GM13977 (cell line): ENCODE measurements at places on chromosomes 11 and 22.

DNA sequence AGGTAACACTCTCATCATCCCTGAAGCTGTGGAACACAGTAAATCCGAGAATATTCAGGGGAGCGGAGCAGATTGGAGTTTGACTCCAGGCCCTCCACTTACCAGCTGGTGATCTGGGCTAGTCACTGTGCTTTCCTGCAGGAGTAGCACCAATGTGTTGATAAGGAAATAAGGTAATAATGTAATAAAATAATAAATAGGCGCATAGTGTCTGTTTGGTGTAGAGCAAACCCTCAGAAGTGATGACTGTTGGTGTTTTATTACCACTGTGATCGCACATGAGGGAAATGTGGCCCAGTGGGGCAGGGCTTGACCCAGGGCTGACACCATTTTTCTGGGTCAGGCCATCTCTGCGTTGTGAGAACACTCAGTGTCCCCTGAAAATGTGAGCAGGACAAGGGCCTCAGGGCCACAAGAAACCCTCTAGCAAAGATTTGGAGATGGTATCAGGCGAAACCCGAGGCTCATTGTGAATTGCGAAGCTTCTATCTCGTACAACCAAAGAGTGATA lies 563.9 kb upstream of the B3GAT1 start:
- DNase-seq: no peak

- no peak for DNase-seq
Observed at GRCh38 chr22:50343541-50343935, 411 bp downstream of the PPP6R2 start.

DNA sequence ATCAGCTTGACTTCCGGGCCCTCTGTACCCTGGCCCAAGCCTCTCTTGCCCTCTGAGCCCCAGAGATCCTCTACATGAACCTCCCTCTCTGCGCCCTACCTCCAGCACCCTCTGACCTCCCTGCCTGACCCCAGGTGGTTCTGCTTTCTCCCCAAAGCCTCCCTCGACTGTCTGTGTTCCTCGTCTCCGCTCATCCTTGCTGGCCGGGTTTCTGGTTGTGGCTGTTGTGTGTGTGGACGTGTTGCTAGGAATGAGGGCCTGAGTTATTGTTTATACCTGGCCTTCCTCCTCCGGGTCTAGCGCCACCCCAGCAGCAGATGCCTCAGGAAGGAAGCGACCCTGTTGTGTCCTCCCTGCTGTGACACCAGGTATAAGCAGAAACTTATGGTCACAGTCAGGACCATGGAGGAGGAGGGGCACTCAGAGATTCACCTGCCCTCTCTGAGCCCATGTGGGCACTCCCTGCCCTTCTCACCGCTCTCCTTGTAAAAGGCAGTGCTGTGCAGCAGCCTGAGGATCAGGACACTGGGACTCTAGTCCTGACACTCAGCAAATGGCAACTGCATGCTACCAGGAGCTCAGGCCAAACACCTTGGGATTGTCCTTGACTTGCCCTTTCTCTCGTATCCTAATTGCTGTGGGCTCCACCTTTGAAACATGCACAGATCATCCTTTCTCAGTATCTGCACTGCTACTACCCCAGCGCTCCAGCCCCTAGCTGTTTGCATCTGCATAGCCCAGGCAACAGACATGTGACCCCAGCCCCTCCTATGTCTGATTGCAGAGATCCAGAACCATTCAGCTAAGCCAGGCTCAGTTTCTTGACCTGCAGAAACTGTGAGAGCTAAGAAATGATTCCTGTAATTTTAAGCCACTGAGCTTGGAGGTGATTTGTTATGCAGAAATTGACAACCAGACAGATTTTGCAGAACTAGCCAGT lies 140.1 kb downstream of the ST3GAL4 start:
- no peak for DNase-seq

DNA sequence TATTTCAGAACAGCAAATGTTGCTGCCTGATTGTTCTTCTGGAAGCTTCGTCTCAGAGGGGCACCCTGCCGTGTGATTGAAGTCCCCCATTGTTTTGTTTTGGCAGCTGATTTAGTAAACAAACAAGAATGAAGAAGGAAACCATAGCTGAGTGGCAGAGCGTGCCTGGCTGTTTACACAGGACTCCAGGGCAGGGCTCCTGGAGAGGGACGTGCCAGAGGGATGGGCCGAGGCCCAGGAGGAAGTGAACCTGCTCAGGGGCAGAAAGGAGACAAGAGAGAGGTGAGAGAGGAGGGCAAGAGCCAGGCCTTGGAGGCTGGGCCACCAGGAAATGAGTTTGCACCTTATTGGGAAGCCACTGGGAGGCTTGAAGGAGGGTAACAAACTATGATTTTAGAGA lies 85.5 kb upstream of the B3GAT1 start:
- no peak for DNase-seq

DNA sequence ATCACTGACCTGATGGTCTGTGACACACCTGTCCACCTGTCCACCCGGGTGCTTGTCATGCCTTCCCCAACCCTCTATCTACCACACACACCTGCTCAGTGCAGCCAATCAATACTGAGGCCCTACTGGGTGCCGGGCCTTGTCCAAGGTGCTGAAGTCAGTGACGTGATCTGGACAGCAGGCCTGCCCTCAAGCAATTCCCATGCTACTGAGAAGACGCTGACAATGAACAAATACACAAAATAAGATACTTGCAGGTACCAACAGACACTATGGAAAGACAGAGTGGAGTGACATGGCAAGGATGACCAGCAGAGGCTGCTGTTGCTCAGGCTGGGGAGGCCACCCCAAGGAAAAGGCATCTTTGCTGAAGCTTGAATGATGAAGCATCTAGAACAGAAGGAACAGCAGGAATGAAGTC lies 21.2 kb downstream of the PLAAT3 start:
- DNase-seq: peak; percentile 41

DNA sequence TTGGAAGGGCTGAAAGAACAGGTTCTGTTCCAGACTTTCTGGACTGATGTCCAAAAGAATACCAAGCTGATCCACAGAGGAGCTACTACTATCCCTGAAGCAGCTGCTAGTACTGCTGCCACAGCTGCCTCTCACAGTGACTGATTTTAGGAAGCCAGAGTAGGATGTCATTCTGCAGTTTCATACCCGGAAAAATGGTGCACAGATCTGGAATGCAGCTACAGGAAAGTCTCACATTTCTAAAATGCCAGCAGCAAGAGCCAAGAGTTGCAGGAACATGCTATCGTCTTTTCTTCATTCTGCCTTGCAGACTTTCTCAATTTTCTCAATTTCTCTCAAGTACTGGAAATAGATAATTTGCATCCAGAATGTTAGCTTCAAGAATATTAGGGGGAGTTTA lies 19.4 kb upstream of the CCDC179 start:
- DNase-seq: no peak

GRCh38 chr11:82185925-82186324 lies 547.7 kb downstream of the FAM181B start:
- no peak for DNase-seq

GRCh38 chr11:116638463-116638862 lies 134.3 kb downstream of the BUD13 start:
- no peak for DNase-seq

GRCh38 chr11:68503251-68503687 lies 42.7 kb downstream of the PPP6R3 start:
- DNase-seq: no peak

GRCh38 chr11:8656291-8656690 lies 26.2 kb downstream of the TRIM66 start:
- no peak for DNase-seq

DNA sequence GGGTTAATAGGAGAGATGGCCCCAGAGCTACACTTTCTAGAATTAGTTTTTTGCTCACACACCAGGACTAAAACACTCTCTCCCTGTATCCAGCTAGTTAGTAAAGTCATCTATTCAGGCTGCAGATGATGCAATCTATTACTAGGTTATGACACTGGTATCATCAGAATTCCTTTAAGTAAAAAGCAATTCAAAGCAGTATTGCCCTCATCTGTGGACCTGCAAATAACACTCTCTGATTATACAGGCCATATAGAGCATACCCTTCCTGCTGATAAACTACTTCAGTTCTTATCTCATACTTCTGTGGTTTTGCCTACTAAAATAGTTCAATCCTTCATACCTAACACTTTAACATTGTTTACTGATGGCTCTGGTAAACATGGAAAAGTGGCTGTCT lies 13.5 kb upstream of the MTMR2 start:
- no peak for DNase-seq

GRCh38 chr11:102382384-102382783 lies 35.4 kb downstream of the BIRC2 start:
- no peak for DNase-seq

GRCh38 chr11:18723991-18724390 lies 2.0 kb downstream of the IGSF22 start:
- DNase-seq: no peak

- DNase-seq: no peak
Observed at GRCh38 chr11:69227271-69227670, 66.7 kb upstream of the MYEOV start.

- peak; percentile 93 for DNase-seq
Observed at GRCh38 chr22:36454916-36455570, 26.4 kb downstream of the TXN2 start.

DNA sequence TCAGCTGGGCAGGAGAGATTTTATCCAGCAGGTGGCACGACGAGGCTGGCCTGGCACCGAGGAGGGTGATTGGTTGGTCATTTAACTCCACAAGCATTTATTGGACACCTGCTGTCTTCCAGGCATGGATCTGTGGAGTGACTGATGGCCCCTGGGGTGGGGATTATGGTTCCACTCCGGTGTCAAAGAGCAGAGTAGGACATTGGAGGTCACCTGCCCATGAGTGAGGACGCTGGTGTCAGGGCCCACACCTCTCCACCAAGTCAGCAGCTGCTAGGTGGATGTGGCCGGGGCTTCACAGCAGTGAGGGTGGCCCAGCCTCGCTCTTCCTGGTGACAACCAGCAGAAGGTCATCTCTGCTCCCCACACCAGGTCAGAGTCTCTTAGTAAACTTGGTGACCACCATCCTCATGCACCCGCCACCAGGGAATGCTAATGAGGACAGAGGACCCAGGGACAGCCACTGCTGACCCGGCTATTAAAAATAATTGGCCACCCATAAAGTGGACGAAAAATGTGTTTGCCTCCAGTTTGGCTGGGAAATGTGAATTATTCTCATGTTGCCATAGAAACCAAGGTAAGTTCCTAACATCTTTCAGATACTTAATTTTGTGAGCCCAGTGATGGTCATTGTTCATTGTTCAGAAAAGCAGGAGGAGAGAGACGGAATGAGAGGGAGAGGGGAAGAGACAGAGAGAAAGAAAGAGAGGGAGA lies 428.7 kb downstream of the TBC1D22A start:
- DNase-seq: no peak

- peak; percentile 90 for DNase-seq
Observed at GRCh38 chr22:37043828-37044538, 7.6 kb upstream of the KCTD17 start.

DNA sequence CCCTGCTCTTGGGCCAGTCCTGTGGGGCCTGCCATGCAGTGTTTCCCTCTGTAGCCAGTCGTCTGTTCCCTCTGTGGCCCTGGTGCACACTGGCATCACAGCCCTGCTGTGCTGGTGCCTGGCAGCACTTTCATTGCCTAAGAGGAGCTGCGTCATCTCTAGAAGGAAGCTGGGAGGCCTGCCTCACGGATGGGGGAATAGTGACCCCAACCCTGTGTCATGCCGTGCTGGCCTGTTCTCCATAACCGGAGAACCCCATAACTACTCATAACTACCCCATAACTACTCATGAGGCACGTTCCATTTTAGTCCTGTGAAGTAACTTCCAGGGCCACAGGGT lies 14.0 kb downstream of the RAB36 start:
- DNase-seq: no peak

DNA sequence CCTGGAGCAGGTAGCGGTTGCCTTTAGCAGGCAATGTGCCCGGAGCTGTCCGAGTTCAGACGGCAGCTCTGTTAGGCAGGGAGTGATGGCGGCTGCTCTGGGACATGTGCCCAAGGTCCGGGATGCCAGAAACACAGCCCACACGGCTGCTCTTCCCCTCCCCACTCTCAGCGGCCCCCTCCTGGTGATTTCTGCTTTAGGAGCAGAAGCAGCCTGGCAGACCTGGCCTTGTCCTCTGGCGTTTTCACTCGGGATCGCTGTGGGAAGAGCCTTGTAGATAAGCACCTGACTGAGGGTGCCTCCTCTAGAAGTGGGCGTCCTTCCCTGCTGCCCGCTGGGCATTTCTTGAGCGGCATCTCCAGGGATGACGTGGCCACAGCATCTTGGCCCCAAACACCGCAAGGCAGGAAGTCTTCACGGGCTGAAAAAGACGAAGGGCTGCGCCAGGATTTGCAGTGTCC lies 392.2 kb downstream of the TBC1D22A start:
- DNase-seq: no peak
